ELF-1 (cell line): ENCODE measurements at places on chromosomes 2 and 18.

DNA sequence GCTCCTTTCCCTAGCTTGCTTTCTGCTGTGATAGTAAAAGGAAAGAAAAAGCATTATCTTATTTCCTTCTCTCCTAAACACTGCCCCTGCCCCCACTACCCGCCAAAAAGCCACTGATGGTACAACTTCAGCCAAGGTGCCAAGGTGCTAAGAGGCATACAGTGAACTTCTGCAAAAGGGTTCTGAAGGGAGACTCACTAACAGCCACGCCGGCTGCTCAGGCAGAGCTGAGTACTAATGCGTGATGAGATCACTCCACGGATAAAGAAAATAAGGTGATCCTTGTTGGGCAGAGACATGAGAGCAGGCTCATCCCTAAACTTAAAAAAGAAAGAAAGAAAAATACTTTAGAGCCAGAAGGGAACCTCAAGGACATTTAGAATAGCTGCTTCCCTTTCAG, 60.5 kb upstream of the PXDN start:
- no peak for DNase-seq

GRCh38 chr2:157307021-157307420, 18.6 kb downstream of the ERMN start:
- no peak for DNase-seq

DNA sequence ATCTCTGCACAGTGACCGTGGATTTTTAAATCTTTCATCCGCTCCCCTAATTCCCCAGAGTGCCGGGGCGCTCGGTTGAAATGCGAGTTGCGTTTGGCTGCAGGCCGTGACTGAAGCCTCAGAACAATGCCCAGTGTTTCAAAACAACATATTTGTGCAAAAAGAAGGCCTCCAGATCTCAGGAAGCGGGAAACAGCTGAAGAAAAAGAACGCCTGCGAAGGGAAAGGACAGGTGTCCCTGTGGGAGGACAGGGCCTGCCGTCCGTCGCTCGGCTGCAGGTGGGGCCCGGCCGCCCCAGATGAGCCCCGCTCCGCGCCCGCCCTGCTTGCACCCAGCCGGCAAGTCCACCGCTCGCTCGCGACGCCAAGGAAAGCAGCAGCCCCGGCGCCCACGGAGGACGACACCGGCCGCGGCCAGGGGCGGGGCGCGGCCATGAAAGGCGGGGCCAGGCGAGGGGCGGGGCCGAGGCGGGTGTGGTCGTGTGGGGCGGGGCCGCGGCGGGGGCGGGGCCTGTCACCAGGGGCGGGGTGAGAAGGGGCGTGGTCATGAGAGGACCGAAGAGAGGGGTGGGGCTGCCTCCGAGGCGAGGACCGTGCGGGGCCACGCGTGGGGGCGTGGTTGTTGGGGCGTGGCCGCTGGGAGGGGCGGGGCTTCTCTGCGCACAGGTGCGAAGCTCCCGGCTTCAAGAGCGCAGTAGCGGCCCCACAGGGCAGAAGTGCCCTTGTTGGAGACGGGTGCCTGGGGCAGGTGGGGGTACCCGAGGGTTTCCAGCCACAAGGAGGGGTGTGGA, 17.6 kb upstream of the BOK start:
- DNase-seq: peak; percentile 50

DNA sequence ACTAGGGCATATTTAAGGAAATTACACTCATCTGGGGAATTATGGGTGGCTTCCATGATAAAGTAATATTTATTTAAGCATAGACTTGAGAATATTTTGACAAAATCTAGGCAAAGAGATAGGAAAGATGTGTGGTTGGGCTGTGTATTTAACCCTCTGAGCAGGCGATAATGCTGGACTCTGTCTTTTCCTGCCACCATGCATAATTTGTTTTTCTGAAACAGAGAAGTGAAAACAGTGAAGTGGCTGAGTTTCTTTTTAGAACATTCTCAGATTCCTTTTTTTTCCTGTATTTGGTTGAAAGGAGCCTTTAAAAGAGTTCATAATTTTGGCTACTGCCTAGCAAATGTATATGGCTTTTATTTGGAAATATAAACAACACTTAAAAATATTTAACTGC, 104.8 kb upstream of the CDH19 start:
- DNase-seq: no peak

- no peak for DNase-seq
Observed at GRCh38 chr18:25813110-25813509, 277.3 kb downstream of the SS18 start.

- no peak for DNase-seq
Observed at GRCh38 chr2:132515010-132515409, 98.4 kb downstream of the GPR39 start.

GRCh38 chr2:8767324-8767723, 70.1 kb downstream of the KIDINS220 start:
- no peak for DNase-seq

GRCh38 chr2:77418537-77418936, 103.6 kb downstream of the LRRTM4 start:
- DNase-seq: no peak

DNA sequence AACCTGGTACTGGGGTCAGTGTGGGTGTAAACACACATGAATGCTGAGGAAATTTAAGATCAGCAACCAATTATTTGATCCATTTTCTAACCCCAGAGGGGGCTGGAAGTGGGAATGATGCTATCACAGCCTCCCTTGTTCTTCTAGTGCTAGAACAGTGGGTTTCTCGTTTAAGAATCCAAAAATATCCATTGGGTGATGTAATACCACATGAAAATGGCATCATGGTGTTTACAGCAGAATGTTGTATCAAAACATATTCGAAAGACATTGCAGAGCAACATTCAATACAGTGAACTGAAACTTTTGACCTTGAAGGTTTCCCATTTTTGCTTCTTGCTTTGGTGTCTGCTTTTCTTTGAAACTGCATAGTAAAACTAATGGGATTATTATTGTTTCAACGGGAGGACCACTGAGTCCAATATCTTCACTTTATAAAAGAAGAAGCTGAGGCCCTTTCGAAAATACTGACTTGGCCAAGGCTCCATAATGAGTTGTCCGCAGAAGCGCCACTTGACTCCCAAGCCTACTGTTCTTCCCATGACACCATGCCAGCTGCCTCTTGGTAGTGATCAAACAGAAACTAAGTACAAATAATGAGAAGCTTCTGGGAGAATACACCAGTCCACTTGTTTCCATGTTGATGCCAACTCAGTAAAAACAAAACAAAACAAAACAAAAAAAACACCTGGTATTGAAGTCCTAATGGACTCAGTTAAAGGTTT, 106.1 kb downstream of the COLEC12 start:
- DNase-seq: no peak

DNA sequence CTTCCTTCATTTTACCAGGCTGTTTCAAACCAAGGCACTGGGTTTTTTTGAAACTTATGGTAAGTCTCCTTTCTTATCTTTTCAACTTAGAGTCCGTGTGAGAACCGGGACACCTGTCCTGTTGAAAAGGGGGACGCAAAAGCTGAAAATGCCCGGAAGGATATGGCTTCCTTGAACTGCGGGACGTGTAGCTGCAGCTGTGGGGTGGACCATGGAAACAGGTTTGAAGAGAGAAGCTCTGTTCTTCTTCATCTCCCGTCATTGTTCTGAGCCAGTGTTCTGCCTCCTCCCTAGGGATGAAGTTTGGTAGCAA, 29.5 kb upstream of the DNAJC27 start:
- DNase-seq: no peak
